Stimulated activated CD4-positive, alpha-beta T cell treated with anti-CD3 and anti-CD28 coated beads, Interleukin-1b, Interleukin-23, amount 100 ng/mL, for 1 hour (primary cell): ENCODE measurements at places on chromosomes 4 and X.

DNA sequence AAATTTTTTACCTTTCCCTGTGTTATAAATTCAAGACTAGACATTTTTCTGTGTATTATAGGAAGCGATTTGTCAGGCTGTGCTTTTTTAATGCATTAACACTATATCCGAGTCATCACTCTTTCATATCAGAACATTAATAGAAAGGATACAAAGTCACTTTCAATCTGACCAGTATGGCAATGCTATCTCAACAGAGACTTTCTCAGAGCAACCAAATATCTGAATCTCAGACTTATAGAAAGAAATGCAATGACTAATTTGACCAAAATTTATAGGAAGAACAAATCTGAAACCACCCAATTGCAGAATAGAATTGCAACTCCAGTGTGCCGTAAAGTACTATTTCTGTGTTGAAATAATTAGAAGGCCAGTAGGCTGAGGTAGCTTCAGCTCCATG lies 473 bp upstream of the TKTL2 start:
- DNase-seq, result no peak

DNA sequence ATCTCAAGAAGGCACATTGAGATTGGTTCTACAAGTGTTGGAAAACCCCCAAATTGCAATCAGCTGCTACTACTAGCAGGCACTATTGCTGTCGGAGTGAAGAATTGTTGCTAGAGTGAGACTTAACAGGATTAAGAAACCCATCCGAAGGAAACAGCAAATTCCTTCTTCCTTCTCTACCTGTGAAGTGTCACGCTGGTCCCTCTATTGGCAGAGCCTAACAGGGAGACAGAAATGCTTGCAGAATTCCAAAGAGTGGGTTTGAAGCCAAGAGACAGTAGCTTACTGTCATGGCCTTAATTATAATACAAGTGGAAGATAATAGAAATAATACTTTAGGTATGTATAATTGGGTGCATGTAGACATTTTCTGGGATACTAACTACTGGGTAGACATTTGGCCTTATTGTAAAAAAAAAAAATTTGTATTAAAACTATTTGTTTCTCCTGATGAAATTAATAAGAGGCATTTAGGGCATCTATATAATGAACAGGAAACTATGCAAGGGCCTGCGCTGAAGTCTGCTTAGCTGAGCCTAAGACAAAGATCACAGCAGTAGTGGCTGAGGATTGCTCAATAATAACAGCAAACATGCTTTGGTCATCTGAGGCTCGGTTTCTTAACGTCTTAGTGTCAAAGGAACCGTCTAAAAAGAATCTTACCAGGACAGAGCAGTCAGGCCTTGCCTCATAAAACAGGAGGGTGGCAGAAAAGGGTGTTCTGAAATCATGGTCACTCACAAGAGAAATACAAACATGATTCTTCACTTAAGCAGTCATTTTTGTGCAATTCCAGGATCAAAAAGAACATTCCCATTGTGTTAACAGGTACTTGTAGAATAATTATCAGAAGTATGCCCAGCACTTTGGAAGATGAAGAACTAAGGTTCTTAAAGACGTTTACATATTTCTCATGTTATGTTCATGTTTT lies 40.8 kb downstream of the FAM241A start:
- DNase-seq, result no peak

GRCh38 chr4:28709891-28710290 lies 1849.2 kb downstream of the STIM2 start:
- no peak for DNase-seq

GRCh38 chr4:33316578-33316977 lies 2596.4 kb downstream of the PCDH7 start:
- no peak for DNase-seq

GRCh38 chrX:42273387-42273786 lies 350.0 kb upstream of the CASK start:
- DNase-seq, result no peak

- no peak for DNase-seq
Measured at GRCh38 chr4:4456351-4456750, 69.4 kb downstream of the NSG1 start.

DNA sequence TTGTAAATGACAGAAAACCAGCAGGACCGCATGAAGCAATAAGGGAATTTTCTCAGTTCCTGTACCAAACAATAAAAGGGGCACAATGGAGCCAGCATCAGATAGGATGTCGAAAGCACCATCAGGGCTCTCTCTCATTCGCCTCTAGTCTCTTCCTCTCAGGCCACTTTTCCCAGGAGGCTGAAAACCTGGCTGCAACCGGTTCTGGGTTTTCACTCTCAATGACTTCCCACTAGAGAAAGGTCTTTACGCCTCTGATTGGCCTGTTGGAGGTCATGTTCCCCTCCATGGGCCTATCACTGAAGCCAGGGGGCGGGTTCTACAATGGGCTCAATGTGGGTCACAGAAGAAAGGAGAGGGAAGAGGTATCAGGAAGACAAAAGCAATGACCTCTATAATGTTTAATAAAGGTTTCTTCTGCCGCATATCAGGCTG lies 29.3 kb downstream of the ZNF827 start:
- DNase-seq, result no peak
